Brain (organoid and tissue), 16 donors: ENCODE measurements at places on chromosomes 16 and 17.

GRCh38 chr17:30000001-30000754 is 58.7 kb downstream of the EFCAB5 start:
- DNase-seq: peak; percentile 15

DNA sequence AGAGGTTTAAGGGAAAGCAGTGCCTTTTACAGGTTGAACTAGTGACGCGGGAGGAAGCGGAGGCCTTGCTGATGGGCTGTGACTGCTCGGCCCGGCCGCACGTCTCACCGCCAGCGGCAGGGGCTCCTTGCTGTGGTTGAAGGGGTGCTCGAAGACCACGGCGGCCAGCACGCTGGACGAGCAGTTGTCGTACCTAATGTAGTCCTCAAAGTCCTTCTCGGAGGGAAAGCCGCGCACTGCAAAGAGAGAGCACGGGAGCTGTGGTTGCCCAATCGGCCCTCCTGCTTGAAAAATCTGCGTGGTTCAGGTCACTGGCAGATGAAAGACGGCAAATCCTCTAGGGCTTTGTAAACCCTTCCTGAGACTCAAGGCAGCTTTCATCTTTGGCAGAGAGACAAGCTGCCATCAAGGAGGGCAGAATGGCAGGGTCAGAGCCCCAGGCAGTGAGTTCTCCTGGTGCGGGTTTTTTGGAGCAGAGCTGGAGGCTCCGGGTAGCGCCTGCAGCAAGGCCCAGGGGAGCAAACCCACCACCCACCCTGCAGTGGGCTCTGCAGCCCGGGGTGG is 16.1 kb downstream of the ABCA3 start:
- no peak for DNase-seq

GRCh38 chr16:79303959-79304387 is 296.6 kb downstream of the MAF start:
- no peak for DNase-seq

DNA sequence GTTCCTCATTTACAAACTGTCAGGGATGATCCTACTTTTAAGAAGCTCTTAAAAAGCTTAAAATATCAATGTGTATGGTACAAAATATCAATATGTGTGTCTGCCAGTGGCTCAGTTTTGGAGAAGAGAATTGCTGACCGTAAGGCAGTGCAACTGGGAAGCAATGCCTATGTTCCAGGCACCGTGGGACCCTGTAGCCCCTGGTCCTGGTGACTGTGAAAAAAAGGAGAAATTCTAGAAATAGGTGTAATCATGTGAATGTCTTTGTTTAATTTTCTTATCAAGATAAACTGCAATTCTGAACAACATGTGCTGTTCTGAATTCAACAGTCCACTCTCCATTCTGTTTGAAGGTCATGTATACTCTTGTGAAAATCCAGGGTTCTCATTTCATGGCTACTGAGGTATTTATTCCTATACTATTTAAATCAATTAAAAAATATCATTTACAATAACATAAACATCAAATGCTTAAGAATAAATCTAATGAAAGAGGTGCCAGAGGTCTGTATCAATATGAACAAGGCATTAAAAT is 9.4 kb upstream of the HP start:
- DNase-seq: no peak

GRCh38 chr16:73232555-73233328 is 184.8 kb upstream of the ZFHX3 start:
- DNase-seq: peak; percentile 80

DNA sequence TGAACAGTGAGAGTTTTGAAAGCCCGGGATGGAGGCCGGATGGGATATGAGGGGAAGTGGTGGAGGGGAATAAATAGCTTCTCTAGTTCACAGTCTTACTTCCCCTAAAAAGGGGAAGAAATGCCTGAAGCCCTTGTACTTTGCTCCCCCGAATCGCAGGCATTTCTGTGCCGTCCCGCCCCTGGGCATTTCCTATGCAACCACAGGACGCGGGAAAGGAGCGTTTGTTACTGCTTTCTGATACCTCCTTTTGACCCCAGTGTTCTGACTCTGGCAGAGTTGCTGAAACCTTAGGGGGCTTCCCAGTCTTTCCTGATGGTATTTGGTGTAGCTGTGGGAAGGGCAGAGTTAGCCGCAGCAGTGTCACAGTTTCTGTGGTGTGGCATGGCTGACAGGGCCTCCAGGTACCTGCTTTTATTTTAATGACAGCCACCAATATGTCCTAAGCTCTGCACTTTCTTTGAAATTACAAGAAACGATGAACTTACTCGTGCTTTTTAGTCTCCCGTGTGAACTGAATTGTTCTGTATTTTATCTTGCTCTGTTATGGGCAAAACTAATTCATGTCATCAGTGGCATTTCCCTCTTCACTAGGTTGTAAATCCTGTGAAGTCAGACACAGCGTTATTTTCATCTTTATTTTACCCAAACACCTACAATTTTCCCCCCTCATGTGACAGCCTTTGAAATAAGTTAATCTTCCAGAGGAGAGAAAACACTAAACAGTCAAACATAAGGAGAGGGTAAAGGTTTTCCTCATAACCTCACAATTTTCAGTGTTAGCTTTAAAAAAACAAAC is 27.1 kb downstream of the USP10 start:
- DNase-seq: no peak

- DNase-seq: no peak
Observed at GRCh38 chr17:18851201-18851600, 6.7 kb upstream of the PRPSAP2 start.

DNA sequence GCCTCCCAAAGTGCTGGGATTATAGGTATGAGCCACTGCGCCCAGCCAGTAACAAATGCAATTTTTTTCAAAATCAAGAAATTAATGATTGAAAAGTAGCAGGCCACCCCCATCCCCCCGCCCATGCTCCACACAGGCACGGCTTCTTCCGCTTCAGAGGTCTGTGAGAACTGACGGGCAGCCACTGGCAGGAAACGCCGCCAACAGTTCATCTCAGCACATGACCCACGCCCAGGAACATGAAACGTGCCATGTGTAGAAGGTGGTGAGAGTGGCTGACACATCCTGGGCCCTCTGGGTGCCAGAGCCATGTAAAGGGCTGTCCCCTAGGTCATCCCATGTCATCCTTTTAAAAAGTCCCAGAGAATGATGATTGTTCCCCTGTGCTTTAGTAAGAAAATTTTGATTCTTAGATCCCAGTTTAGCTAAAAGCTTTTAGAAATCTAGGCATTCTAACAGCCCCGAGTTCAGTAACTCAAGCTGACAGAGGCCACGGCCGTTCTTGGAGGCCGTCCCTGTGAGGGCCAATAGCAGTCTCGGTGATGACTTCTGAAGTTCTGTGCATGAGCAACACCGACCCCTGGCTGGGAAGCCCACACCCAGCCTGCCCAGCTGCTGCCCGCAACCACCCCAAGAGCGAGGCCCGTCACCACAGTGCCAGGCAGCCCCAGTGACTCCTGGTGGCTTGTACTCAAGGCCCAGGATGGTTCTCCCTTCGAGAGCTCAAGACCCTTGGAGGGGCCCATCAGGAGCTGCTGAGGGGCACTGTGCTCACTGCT is 52.1 kb downstream of the KLHDC4 start:
- DNase-seq: no peak

DNA sequence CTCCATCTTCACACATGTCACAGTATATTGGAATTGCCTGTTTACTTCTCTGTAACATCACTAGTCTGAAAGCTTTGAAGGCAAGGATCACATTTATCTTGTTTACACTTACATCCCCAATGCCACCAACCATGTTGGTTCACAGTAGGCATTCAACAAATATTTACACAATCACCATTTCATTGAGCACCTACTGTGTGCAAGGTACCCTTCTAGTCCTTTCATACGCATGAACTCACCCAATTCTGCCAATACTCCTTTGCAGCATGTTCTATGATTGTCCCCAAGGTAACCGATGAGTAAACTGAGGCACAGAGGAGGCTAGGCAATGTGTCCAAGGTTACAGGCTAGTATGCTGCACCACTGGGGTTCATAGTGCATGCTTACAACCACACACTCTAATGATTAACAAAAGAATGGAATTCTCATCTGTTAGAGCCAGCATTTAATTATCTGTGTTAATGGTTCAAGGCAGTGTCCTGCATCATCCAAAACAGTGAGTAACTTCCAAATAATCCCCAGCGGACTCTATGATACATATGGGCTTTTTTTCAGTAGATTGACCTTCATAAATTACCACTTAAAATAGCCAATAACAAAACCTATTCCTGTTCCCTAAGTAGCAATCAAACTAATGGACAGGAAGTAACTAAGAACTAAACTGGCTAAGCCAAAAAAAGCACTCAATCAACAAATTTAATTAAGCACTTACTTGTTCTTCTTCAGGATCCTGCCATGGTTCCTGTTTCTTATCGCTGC is 364.5 kb upstream of the XYLT1 start:
- DNase-seq: no peak

DNA sequence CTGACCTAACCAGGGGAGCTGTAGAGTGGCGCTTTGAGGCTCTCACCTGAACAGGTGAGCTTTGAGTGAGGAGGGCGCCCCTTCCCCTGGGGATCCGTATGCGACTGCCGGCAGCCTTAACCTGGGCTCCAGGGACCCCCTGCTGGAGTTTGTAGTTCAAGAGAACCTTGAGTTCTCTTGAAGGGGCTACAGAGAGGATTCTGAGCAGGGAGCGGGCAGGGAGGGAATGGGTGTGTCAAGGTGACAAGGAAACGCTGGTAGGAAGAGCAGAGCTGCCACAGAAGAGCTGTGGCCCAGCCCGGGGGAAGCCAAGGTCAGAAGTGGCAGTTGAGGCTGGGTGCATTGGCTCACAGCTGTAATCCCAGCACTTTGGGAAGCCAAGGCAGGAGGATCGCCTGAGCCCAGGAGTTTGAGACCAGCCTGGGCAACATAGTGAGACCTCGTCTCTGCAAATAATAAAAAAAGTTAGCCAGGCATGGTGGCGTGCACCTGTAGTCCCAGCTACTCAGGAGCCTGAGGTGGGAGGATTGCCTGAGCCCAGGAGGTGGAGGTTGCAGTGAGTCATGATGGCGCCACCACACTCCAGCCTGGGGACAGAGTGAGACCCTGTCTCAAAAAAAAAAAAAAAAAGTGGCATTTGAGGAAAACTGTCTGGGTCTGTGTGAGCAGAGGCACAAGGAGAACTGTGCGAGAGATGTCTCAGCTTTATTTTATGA is 1.2 kb downstream of the LLGL2 start:
- DNase-seq: no peak

DNA sequence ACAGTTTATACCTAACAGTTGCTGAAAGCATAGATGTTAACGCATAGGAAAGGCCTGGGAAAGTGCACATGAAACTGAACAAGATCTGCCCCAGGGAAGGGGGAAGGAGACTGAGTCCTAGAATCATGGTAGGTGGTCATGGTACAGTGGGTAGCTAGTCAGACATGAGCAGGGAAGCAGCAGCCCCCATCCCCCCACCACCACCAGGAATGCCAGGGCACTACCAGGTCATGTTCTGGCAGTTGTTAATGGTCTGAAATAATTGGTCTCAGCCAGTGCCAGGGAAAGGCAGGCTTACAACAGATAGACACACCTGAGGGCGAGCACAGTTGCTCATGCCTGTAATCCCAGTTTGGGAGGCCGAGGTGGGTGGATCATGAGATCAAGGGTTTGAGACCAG is 185.2 kb downstream of the CPPED1 start:
- DNase-seq: no peak

- DNase-seq: peak; percentile 27
Observed at GRCh38 chr16:59634004-59634579, 900.0 kb upstream of the GOT2 start.

- no peak for DNase-seq
Observed at GRCh38 chr17:12348476-12348875, 317.2 kb upstream of the MYOCD start.

DNA sequence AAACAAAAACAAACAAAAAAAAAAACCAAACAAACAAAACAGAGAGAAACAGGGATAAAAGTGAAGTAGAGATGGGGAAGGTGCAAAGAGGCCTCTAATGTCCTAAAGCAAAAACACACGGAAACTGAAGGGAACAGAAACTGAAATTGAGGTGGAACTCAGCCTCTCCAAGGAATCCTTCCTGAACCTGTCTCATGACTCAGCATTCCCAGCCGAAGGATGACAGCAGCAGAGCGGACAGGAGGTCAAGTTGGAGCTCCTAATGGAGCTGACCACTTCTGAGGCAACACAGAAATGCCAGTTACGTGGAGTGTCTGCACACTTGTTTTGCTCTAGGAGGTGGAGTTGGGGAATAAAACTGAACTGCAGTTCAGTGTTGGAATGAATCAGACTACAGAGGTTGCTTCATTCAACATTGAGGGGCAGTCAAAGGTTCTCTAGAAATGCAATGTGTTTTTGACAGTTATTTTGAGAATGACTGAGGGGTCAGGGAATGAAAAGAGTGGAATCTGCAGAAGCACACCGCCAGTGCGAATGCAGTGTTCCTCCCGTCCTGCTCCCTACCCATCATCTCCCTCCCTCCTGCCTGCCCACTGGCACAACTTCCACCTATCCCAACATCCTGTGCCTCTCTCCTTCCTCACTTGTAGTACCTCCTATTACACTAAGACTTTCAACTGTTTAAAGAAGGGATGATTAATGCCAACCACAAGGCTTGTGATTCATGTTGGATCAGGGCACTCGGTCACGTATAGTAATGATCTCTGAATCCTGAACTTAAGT is 6.3 kb downstream of the UBE2O start:
- DNase-seq: no peak

DNA sequence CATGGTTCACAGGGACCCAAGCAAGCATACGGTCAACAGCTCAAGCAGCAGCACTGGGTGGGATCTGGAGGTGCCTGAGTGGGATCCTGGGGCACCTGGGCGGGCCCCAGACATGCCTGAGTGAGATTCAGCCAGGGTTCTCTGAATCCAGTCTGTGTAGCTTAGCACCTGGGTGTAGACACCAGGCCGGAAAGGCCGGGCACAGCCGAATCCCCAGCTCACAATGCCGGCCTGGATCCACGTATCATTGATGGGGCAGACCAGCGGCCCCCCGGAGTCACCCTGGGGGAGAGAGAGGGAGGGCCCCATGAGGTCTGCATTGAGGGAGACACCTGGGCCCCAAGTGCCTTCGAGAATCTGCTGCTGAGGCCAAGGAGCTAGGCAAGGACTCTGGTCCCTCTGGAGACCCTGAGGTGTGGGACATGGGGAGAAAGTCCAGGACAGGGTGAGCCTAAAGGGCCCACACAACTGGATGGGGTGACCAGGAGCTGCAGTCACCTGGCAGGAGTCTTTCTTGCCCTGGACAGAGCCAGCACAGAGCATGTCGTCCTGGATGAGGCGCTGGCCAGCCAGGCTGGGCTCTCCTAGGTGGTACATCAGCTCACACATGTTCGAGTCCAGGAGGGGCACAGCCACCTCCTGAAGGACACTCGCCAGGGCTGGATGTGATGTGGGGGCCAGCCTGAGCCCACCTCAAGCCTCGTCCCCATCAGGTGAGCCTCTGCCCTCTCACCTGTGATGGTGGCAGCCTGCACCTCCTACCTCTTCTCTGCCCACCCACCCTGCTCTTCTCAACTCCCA is 9.7 kb downstream of the ZG16B start:
- no peak for DNase-seq

- no peak for DNase-seq
Observed at GRCh38 chr16:68776821-68777485, 39.9 kb downstream of the CDH1 start.

DNA sequence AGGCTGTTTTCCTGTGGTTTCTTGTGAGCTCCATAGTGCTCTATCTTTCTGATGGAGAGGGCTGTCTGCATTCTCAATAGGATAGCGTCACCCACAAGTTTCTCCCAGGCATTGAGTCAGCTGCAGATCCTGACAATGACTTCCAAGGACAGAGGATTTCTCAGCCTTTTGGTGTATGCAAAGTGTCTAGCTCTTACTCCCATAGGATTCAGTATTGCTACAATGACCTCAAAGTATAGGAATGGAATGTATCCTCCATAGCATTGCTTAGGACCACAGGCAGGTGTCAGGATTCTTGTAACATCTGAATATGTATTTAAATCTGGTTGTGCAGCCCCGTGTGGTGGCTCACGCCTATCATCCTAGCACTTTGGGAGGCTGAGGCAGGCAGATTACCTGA is 32.3 kb downstream of the SMIM36 start:
- DNase-seq: no peak

- no peak for DNase-seq
Observed at GRCh38 chr16:5446623-5447240, 349.1 kb upstream of the EEF2KMT start.
